ENCODE measurements at places on chromosomes 4 and X.

DNA sequence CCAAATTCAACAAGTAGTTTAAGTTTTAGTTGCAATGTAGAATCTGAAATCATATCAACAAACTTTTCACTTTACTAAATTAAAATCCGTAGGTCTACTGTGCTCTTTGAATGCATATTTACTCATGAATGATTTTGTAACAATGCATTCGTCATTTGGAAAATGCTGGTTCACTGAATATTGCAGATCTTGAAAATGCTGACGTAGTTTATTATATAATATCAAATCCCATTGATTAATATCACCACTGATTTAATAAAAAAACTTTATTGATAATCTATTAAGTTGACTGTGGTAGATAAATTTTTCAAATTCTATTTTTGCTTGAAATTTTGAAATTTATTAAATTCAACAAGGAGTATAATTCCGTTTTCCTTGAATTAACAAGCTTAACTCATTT is 540.0 kb downstream of the GRID2 start:
- no peak for DNase-seq

GRCh38 chr4:183335369-183335940 is 13.2 kb upstream of the CLDN24 start:
- no peak for DNase-seq

- no peak for DNase-seq
These were observed 14.8 kb upstream of the MAMLD1 start for GRCh38 chrX:150348365-150348764.

GRCh38 chr4:143355540-143356217 is 19.0 kb downstream of the GAB1 start:
- DNase-seq, result no peak

DNA sequence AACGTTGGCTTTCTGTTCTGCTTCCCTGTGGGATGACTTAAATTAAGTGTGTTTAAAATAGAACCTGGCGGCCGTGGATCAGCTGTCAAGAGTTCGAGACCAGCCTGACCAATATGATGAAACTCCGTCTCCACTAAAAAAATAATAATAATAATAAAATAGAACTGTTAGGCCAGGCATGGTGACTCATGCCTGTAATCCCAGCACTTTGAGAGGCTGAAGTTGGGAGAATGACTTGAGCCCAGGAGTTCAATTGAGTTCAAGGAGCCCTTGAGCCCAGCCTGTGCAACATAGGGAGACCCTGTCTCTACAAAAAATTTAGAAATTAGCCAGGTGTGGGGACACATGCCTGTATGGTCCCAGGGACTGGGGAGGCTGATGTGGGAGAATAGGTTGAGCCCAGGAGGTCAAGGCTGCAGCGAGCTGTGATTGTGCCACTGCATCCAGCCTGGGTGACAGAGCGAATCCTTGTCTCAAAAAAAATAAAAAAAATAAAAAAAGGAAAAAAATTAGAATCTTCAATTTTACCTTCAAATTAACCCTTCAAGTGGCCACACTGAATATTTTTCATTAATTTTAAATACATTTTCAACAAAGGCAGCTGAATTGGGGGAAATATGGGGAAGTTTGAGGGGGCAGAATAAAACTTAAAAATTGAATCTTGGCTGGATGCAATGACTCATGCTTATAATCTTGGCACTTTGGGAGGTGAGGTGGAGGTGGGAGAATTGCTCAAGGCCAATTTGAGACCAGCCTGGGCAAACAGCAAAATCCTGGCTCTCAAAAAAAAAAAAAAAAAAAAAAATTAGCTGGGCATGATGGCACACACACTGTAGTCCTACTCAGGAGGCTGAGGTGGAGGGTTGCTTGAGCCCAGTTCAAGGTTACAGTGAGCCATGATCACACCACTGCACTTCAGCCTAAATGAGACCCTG is 31.8 kb upstream of the HSD17B13 start:
- DNase-seq, result no peak

- no peak for DNase-seq
These were observed 177.1 kb downstream of the CBR4 start for GRCh38 chr4:168832763-168833575.

- DNase-seq, result no peak
These were observed 322.7 kb downstream of the FRMPD4 start for GRCh38 chrX:12460929-12461328.

GRCh38 chrX:113202601-113203000 is 362.0 kb upstream of the AMOT start:
- no peak for DNase-seq

- no peak for DNase-seq
These were observed 1892.3 kb upstream of the TENM3 start for GRCh38 chr4:180350901-180351300.

DNA sequence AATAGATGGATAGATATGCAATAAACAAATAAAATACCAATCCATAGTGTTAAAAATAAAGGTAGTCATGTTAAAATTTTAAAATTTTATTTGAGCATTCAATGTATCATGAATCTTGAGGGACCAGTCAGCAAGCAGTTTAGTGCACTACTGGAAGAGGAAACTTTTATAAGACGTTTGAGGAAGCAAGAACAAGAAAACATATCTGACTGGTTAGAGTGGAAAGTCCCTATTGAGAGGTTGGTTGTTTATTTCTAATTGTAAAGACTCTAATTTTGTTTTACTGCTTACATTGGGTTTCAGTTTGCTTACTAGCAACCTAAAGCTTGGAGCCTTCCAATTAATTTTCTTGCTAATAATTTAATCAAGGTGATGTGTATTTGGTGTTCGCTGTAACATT is 786.2 kb downstream of the RAB28 start:
- no peak for DNase-seq

DNA sequence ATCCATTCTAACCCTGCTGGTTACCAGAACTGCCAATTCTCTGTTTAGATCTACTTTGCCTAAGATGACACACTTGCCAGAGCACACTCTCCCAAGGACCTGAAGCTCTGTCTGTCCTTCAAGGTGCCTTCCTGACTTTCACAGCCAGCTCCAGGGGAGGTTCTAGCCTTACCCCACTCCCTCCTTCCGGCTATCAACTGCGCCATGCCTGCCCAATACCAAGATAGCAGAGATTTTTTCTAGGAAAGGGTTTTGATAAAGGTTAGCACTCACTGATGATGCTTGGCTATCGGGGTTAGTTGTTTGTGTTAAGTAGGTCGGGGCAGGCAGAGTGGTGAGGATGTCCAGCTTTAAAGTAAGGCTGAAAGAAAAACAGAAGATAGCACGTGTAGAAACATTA is 14.3 kb downstream of the ALPK1 start:
- no peak for DNase-seq

- no peak for DNase-seq
These were observed 155.6 kb downstream of the LRBA start for GRCh38 chr4:150859453-150859852.

GRCh38 chrX:103877571-103877970 is 45.5 kb upstream of the RAB9B start:
- no peak for DNase-seq

DNA sequence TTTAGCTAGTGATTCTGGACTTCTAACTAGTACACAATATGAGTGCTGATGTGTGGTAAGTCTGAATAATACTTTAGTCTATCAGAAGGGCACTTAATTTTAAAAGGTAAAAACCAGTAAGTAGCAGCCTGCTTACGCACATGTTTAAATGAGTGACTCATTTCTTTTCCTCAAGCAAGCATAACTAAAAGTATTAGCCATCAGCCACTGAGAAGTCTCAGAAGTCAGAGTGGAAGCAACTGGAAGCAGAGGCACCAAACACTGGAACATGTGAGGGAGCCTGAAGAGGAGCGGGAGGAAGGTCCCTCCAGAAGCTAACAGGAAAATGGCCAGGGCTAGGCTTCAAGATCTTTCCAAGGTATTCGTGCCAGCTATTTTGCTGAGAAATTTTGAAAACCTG is 257.7 kb downstream of the RAPGEF2 start:
- no peak for DNase-seq

DNA sequence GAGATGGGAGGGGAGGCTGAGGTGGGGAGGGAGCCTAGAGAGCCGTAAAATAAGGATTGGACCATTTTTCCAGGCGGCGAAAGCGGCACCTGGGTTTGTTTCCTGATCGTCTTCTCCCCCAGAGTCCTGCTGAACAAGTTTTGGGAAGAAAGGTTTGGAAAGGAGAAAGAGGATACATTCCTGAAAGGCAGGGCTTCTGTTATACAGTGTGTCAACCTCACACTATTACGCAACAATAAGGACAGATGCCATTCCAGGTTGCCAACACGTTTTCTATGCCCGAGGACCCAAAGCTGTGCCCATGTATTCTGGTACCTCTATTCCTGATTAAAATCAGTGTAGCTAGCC is 658 bp downstream of the SCOC start:
- DNase-seq, result no peak

- DNase-seq, result no peak
These were observed 62.2 kb upstream of the SPANXD start for GRCh38 chrX:141760761-141761160.

GRCh38 chr4:144463236-144463635 is 182.7 kb upstream of the HHIP start:
- no peak for DNase-seq

GRCh38 chrX:77342004-77342403 is 105.2 kb upstream of the FGF16 start:
- DNase-seq, result no peak

DNA sequence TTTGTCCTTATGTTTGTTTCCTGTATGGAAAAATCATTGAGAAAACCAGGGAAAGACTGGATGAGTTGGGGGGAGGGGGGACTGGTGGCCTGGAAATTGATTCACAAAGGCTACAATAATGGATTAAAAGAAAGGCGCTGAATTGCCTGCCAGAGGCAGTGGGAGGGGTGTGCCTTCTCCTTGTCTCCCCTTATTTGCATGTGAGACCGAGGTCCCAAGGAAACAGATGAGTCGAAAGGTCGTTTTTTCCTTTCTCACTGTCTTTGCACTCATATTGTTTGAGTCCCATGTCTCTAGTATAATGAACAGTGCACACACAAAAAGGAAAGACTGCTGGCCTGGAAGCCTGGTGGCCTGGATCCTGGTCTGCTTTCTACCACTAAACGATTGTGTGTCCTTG is 86.6 kb upstream of the ZDHHC15 start:
- no peak for DNase-seq

DNA sequence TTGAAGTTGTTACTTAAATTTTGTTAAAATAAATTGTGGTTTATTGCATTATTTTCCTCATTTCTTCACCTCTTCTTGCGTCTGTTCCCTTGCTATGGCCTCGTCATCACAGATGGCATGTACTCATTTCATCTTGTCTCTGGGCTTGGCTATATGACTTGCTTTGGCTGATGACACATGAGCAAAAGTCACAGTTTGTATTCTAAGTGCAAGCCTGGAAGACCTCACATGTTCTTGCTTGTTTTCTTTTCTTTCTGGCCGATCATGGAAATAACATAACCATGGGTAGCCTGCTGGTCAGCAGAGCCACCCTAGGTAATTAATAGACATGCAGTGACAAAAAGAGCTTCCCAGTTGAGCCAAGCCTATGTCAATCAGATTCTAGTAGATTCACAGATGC is 527.9 kb downstream of the SPRY1 start:
- no peak for DNase-seq

- no peak for DNase-seq
These were observed 9.2 kb downstream of the VSIG4 start for GRCh38 chrX:66030505-66031317.

- no peak for DNase-seq
These were observed 1.6 kb upstream of the JCHAIN start for GRCh38 chr4:70667740-70668535.
